ENCODE measurements at places on chromosomes 4 and X.

- no peak for DNase-seq
Measured at GRCh38 chr4:85929961-85930665, 429.7 kb downstream of the MAPK10 start.

- no peak for DNase-seq
Measured at GRCh38 chr4:25658357-25658771, 2.7 kb downstream of the SLC34A2 start.

DNA sequence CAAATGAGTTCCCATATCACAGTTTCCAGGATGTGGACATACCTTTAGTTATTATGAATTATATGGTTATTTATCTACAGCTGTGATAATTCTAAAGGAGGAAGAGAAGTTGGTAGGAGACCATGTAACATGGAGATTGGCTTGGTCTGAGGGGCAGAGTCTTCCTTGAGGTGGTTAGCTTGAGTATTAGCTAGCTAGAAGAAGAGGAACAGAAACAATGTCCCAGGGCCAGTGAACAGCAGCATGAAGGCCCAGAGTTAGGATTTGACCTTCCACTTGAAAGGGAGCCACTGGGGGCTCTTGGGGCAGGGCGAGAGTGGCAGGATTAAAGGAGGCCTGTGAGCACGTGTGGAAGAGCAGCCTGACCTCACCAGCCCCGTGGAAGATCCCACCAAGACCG lies 5.6 kb upstream of the JAKMIP1 start:
- no peak for DNase-seq

DNA sequence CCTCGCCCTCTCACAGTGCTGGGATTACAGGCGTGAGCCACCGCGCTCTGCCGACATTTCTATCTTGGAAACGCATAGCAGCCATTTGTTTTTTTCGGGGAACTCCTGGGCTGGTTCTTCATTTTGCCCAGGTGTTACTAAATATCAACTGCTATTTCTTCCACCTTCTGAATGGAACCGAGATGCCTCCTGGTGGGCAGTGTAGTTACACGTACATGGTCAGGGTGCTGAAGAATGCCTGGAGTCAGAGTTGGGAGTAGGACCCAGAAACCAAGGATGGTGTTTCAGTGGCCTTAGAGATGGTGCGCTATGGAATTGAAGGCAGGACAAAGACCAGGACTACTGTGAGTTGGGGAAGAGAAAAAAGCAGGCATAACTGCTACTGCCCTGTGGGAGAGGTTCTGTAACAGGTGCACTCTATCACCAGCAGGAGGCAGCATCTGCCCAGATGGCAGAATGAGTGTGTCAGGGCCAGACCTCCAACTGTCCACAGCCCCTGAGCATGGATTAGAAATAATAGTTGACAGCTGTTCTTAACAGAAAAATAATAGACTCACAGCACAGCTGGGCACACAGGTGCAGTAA lies 81.7 kb downstream of the ZC4H2 start:
- DNase-seq, result no peak

DNA sequence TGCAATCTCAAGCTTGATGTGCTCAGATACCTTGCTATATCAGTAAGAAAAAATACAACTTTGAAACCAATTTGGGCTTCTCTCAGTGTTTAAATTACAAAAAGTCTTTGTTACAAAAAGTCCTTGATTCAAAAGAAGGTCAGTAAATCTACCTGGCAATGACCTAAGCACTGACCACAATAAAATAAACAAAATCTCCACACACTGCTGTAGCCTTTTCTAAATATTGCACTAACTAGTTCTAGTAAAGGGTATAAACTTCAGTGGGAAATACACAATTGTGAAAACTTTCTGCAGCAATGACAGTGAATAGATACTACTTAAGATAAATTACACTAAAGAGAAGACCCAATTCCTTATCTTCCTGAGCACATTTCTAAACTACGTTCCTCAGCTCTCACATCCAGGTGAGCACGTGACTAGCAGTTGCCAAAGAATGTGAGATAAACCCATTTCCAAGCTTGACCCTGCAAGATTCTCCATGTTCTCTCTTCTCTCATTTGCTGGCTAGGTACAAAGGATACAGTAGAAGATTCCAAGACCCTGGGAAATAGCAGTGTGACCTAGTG lies 81.4 kb upstream of the GPR34 start:
- DNase-seq, result no peak

DNA sequence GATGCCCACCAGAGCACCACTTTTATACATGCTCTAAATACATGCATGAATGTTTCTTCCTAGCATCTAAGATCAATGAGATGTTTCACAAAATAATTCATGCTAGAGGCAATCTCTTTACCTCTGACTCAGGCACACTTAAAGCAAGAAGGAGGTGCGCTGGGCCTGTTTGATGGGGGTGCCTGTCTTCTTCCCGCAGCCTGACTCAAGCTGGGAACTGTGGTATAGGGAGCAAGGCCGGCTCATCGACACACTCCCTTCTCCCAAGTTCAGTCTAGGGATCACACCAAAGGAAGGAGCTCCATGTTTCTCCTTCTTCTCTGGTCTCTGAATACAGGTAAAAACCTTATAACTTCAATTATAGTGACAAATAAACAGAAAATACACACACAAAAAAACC lies 333.8 kb upstream of the MAD2L1 start:
- DNase-seq, result no peak

- DNase-seq, result no peak
Measured at GRCh38 chrX:130340271-130340670, 552 bp downstream of the SLC25A14 start.

DNA sequence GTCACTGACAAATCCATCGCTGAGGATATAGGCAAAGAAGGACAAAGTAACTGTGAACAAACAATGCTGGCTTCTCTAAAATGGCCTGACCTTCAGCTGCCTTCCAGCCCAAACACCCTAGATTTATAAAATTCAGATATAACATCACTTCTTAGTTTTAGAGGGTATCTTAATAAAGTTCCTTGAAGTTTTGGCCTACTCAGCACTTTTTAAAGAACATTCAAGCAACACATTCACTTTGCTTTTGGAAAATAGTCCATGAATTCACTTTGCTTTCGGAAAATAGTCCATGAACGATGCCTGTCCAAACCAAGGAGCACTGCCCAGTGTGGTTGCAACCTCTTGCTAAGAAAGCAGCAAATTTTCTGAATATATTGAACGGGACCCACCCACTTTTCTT lies 55.0 kb upstream of the TFDP3 start:
- no peak for DNase-seq

- no peak for DNase-seq
Measured at GRCh38 chr4:84865600-84865999, 100.9 kb downstream of the WDFY3 start.

DNA sequence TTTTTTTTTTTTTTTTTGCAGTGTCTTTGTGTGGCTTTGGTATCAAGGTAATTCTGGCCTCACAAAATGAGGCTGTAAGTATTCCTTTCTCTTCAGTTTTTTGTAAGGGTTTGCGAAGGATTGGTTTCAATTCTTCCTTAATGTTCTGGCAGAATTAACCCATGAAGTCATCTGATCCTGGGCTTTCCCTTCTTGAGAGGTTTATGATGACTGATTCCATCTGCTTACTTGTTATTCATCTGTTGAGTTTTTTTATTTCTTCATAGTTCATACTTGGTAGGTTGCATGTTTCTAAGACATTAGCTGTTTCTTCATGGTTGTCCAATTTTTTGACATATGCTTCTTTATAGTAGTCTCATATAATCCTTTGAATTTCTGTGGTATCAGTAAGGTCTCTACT lies 181.4 kb upstream of the PDE5A start:
- no peak for DNase-seq

DNA sequence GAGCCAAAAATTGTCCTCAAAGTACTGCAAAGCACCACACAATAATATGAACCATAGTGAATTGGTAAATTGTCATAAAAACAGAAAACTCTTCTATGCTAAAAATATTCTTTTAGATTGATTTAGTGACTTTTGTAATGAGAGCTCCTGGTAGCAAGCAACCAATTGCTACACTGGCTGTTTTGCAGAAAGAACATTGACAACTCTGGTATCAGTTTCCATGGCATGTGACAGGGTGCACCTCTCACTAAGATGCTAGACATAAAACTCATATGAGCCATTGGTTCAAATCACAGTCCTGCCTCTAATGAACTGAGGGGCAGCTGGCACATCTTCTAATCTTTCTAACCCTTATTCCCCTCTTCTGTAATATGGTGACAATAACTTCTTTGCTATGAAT lies 212.2 kb downstream of the HS3ST1 start:
- no peak for DNase-seq

DNA sequence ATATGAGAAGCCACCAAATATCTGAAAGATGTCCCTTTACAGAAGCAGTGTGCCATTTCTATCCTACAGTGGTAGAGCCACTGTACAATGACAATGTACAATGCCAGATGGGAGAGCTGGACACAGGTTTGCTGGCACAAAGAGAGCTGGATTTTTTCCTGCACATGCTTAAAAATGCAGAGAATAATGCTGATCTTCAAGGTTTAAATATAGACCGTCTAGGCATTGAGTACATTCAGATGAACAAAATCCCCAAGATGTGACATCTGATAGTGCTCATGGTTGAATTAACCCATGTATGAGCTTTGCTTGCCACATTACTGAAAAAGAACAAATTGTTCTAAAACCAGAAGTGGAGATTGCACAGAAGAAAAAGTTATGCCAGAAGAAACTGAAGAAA lies 11.7 kb downstream of the ADGRL3 start:
- no peak for DNase-seq

DNA sequence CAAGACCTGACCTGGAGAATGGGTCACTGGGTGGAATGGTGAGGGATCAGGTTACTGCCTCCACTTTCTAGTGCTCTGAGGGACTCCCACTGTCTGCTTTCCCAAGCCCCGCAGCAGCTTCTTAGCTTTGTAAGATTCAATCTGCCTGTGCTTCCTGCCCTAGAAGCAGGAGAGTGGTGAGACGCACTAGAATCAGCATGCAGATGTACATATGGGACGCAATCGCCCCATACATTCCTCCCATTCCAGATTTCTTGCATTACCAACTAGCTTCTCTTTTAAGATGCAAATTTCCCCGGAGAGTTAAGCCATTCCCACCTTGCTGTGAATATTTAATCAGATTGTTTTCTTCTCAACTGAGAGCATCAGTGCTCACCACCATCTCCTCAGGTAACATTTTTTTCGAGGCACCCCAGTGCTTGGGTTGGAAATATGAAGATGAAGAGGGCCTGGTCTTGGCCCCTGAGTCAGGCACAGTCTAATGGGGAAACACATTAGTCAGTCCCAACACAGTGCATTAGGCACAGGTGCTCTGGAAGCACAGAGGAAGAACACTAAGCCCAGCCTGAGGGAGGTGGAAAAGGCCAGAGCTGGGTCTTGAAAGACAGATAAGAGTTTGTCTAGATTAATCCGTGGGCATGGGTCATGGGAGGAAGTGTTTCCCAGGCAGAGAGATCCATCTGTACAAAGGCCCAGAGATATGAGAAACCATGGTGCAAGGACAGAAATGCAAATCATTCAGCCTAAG lies 66.7 kb upstream of the PRPS1 start:
- no peak for DNase-seq

DNA sequence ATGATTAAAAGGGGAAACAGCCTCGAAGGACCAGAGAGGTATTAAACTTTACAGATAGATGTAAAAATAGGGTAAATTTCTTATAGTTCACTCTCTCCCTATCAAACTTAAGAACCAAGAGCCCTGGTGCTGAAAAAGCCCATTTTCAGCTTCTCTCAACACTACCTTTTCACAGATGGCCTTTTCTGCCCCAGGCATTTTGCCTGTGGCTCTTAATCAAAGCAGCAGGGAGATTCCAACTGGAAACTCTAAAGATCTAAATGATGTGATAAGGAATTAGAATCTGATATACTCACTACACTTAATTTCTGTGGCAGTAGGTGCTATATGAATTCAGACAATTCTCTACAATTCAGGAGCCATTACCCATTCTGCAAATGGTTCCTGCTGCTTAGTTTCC lies 60.0 kb downstream of the AMMECR1 start:
- DNase-seq, result no peak

DNA sequence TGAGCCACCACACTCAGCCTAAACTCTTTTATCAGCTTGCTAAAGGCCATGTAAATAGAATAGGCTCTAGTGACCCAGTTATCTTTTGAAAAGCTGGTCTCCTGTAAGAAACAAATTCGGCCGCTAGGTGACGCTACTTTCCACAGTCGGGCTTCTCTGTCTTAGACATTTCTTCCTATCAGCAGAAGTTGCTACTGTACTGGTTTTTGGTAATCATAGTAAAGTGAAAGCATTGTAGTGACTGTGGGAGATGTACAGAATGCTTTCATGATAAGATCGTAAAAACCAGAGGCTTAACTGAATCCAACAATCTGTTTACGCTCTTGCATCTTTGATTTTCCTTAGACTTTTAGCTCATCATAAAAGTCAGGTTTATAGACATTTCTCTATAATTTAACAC lies 82.6 kb downstream of the GK start:
- DNase-seq, result peak; percentile 13

- DNase-seq, result no peak
Measured at GRCh38 chr4:105996845-105997244, 101.6 kb downstream of the NPNT start.

DNA sequence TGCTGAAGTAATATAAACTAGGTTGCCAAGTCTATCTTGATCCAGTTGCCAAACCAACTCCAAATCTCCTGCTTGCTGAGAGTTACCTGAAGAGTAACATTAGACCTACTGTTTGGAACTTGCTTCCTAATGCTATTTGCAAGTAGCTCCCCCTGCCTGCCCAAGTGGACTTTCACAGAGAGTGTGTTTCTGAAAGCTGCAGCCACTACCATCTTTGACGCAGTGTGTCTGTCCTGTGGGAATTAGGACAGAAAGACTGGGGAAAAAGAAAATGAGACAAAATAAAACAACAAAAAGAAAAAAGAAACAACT lies 195.0 kb upstream of the HS3ST1 start:
- DNase-seq, result no peak

DNA sequence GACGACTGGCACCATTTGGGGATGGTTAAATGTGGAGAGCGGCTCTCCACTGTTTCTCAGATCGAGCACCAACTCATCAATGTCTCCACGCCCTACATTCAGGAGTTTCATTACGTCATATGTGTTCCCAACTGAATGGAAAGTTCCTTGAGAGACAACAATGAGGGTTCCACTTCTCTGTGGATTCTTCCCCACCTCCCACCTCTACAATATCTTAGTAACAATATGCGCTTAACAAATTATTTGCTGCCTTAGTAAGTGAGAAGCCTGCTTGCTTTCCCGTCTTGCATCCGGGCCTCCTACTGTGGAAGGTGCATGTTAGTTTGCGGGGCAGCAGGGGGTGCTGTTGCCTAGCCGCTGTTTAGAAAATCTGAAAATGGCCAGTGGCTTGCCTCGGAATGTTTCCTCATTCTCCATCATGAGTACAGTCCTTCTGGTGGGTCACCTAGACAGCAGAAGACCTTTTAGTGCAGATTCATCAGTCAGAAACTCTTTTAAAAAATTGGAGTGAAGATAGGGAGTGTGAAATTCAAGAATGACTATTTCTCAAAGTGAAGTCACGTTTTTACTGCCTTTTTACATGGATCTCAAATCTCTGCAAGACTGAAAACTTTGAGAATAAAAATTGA lies 55.7 kb downstream of the PHOX2B start:
- DNase-seq, result peak; percentile 57

Data from globus pallidus (tissue), 1 donor.